LHCN-M2 (cell line): ENCODE measurements at places on chromosomes 2 and 18. TPM values are rescaled to one million over a fixed set of nuclear protein-coding genes. Genes with fewer than 3 reads are reported as not detected.

DNA sequence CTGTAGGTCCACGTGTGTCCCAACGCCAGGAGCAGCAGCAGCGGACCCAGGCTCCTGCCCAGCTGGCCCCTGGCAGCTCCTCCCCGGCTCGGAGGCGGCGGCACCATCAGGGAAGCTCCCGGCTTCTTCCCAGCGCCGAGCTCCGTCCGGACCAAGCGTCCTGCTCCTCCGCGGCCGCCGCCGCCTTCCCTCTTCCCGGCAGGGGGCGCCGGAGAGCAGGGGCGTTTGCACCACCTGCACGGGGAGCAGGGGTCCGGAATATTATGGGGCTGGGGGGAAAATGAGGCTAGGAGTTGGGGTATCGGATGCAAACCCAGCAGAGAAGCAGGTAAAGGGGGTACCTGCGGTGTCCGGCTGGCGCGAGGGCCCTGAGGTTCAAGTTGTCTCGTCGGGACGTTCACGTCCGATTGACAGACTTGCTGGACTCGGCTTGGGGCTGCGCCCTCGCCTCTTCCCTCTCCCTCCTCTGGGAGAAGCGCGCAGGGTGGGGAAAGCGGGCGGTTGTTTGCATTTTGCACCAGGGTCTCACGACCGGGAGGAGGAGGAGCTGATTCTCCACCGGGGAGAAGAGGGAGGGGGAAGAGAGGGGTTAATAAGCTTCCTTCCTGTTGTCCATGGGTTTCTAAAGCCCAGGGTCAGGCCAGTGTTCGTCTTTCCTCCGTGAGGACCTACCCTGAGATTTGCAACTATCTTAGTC, at the start of gene CCBE1:
Gene CCBE1, minus strand, starts transcription at position 188 of the 697 bp plus-strand sequence.
- peak; percentile 81 for DNase-seq

DNA sequence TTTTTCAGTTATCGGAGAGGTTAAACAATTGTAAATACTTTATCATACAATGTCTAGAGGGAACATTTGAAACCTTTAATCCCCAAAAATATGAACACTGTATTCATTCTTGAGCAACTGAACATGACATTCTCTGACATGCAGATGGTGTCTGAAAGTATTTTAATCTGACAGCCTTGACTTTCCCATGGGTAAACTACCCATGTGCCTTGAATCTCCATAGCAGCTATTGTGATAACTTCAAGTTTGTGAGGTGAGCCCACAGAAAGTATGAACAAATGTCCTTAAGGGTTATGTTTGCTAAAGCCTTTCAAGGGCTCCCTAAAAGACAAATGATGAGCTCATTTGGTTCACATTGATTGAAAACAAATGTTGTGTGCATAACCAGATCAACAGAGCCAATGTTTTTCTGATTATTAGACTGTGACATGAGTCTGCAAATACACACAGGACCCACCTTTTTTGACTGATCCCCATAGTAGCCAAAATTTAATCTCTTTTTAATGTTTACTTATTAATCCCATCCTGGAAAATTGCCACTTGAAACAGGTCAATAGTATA, 1326.0 kb downstream of the LRP1B start:
- no peak for DNase-seq

DNA sequence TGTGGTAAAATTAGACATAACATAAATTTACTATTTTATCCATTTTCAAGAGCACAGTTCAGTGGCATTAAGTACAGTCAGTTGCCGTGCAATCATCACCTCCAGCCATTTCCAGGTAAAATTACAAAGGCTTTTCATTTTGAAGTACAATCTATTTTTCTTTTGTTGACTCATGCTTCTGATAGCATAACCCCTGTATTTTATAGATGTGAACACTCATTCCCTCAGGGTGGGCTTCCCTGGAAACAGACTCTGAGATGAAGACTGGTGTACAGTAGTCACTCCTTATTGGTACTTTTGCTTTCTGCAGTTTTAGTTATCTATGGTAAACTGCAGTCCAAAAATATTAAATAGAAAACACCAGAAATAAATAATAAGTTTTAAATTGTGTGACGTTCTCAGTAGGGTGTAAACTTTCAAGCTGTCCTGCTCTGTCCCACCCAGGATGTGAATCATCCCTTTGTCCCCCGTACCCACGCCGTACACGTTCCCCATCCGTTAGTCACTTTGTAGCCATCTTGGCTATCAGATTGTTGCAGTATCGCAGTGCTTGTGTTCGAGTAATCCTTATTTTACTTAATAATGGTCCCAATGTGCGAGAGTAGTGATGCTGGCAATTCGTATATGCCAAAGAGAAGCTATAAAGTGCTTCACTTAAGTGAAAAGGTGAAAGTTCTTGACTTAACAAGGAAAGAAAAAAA, 41.1 kb upstream of the NAB1 start:
- peak; percentile 84 for DNase-seq

GRCh38 chr2:233365861-233366520, 11.7 kb downstream of the DGKD start:
- DNase-seq: no peak

- no peak for DNase-seq
These were observed 14.0 kb downstream of the ALPG start for GRCh38 chr2:232420463-232421188.

DNA sequence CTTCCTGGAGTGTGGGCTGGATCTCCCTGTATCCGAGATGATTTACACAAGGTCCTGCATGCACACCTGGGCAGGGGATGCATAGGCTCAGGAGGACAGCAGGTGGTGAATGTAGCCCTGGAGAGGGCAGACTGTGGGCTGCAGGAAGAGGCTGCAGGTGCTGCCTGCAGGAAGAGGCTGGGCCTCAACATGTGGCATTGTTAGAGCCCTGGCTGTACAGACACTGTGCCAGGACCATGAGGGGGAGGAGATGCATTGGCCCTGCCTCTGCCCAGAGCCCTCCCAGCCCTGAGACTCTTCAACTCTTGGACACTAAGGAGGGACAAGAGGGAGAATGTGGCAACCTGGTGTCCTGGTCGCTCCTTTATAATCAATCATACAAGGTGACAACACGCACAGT, 392.8 kb downstream of the TNS1 start:
- DNase-seq: no peak

DNA sequence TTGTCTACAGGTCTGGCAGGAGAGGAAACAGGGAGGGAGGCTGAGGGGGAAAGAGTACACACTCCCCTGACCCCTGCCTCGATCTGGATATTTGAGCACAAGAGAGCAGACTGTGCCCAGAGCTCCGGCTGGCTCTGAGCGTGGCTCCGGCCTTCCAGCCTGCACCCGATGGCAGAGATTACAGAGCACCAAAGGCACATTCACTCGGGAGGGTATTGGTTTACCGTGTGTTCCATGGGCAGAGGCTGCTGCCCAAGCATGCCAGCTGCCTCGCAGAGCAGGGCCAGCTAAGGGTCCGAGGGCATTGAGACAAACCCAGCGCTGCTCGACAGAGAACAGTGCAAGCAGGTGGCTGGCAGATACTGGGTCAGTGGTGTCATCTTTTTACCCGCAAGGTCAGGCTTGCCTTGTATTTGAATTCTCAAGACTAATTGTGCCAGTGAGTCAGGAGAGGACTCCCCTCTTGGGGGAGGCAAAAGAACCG, 132.2 kb downstream of the TNS1 start:
- DNase-seq: no peak

DNA sequence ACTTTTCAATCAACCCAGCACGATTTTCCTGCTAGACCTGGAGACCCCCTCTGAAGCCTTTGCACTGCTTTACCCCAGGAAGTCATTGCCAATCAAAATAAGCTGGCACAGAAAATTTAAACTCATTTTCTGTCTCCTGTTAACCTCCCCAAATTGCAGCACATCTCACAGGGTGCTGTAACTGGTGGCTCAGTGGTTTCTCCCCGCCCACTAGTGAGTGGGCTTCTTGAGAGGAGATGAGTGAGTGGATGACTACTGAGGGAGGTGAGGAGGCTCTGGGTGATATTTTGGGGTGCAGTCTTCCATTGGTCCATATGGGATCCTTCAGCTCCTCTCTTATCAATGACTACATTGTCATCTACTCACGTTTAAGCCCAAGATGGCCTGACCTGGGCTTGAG, 239.8 kb upstream of the HS6ST1 start:
- DNase-seq: no peak

GRCh38 chr2:121635371-121635770, 13.9 kb downstream of the CLASP1 start:
- DNase-seq: peak; percentile 59

DNA sequence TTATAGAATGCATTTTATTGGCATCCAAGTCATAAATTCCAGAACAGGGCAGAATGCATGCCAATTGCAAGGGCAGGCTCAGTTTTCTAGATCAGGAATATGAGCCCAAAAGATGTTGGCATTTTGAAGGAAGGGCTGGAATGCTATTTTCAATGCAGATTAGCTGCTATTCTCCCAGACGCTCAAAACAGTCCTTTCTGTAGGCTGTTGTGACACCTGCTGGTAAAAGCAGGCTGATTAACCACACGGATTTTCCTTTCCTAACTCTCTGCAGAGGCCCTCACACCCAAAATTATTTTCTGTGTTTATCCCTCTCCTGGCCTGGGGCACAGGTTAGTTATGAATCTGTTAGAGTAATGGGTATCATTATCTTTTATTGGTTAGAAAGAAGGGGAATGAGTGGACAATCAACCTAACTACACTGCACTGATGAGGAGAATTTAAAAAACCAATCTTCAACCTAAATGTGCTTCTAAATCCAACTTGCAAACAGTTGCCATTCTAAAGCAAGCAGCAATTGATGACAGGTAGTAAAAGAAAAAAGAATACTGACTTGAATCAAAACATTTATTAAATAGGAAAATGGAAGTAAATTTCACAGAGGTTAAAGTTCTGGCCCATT, 94.0 kb downstream of the PLA2R1 start:
- DNase-seq: peak; percentile 66

GRCh38 chr18:59592624-59593023, 104.6 kb downstream of the CCBE1 start:
- no peak for DNase-seq

- peak; percentile 83 for DNase-seq
These were observed at the start of gene VAMP8 for GRCh38 chr2:85577386-85578242. VAMP8 (plus strand) TSS chr2:85577586; CDS start chr2:85577647, 61 bp downstream.

DNA sequence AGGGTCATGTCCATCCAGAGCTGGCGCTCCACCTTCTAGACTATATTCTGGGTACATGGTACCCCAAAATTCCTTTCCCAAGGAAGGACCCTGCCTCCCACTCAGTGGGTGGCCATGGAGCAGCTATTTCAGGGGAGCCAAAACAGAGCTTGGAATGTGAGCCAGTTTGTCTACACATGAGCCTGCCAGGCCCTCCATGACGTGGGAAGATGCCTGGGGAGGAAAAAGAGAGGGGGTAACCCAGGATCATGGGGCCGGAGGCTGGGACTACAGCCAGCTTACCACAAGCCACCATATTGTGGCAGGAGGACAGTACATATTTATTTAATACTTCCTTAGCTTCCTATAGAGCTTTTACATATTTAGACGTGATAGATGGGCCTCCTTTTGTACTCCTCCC, 414.7 kb upstream of the TNP1 start:
- DNase-seq: no peak

- DNase-seq: no peak
These were observed 139.3 kb downstream of the UPP2 start for GRCh38 chr2:158240975-158241374.

DNA sequence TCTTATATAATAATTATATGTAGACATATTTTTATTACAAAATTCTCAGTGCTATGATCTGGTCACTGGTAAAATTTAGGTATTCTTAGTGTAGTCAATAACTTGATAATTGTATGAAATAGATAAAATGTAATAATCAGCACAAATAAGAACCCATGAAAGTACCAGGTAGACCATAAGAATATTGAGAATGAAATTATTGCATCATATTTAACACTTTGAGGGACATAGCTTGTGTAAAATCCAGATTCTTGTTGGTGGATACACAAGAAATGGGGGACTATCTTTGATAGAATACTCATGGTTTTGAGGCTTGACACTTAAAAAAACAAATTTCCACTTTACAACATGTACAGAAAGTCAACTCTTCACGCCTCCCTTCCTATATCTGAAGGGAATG, 898.8 kb upstream of the DDX18 start:
- DNase-seq: no peak

DNA sequence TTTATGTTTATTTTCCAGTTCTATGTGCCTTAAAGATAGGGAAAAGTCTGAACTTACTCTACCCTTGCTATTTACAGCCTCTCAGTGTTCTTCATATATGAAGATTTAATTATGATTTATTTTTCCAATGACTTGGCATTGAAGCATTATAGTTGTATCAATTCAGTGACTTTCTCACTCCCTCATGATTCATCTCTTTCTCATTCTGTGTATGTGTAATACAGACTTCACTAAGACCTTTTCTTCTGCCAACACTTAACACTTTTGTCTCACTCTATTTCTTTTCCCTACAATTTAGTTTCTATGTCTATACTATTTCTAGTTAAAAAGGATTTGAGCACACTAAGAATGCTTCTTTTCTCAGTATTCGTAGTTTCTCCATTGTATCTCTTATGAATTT, 1470.3 kb upstream of the ACVR2A start:
- no peak for DNase-seq

DNA sequence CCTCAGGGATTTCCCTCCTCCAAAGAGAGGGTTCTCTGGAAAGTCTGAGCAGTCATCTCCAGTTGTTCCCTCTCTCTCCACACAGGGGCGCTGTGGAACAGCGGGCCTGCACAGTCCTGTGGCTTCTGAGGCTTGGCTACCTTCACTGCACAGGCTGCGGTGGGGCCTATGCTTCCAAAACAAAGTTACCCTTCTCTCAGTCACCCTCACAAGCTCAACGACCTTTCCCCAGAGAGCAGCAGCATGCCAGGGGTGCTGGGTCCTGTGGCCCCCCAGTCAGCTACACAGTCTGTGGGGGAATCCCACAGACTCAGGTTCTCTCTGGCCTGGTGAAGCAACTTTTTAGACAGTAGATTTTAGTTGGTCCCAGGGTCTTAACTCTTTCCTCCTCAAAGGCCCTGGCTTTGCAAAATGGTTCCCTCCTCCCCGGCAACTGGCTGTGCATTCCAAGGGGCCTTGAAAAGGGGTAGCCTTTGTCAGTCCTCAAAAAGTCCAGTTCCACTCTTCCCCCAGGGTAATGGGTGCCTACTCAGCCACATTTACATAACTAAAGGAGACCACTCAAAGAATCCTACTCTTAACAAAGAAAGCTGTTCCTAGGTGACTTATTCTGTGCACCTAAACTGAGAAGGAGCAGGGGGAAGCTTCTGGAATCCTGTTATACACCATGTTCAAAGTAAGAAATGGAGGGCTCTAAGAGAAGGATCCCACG, 14.9 kb downstream of the B3GNT7 start:
- DNase-seq: no peak

GRCh38 chr2:19138264-19138825, 220.1 kb downstream of the OSR1 start:
- DNase-seq: no peak

Gene LCT
- 0.06 TPM in 1 of 2 replicates, not detected in the other for total RNA-seq

Gene FAM228A
- total RNA-seq: not detected in 2 replicates

Gene TXNDC2
- total RNA-seq: 0.32 and 0.63 TPM in 2 replicates

Gene PCARE
- not detected in 2 replicates for total RNA-seq

Gene EGR4
- total RNA-seq: not detected in 2 replicates

Gene SOX11
- 7.4 and 12.1 TPM in 2 replicates for total RNA-seq

Gene MSTN
- total RNA-seq: 6.8 and 11.0 TPM in 2 replicates

Gene IL1A
- total RNA-seq: not detected in 2 replicates

Gene C2orf81
- 0.63 and 1.5 TPM in 2 replicates for total RNA-seq

Gene APOB
- not detected in 2 replicates for total RNA-seq

Gene RAB11FIP5
- total RNA-seq: 31.0 and 33.7 TPM in 2 replicates
